H54 (cell line): ENCODE measurements at places on chromosomes 12 and 14.
A peak's percentile ranks its signal among the peaks of the same experiment; 100 is the strongest.

GRCh38 chr12:113093409-113094101 lies 37.0 kb downstream of the DTX1 start:
- DNase-seq = no peak

- DNase-seq = peak; percentile 42
These were observed 756 bp downstream of the TULP3 start for GRCh38 chr12:2891240-2892053.

GRCh38 chr14:33647385-33647786 lies 303.5 kb downstream of the EGLN3 start:
- DNase-seq = peak; percentile 9

DNA sequence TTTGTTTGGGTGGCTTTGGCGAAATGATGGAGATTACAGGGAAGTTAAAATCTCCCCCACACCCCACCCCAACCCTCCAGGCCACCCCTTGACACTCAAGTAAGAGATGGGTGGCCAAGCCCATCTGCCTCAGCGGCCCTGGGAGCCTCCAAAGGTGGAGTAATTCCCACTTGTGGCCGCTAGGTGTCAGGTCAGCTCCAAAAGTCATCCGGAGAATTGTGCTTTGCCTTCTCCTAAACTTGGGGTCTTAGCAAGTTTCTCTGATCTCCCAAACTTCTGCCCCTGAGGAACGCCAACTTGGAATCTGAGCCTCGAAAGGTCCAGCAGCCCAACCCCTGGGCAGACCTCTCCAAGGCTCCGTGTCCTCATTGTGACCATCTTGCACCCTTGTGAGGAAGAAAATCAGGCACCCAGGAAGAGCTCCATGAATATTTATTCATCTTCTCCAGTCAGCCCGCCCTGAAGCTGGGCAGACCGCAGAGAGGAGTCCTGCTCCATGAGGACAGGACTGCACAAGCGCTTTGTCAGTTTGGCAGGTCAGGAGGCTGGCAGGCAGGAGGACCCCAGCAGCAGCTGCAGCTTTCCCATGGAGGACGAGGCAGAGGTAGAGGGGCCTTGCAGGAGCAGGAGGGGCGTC lies 46.7 kb downstream of the LRRC74A start:
- peak; percentile 45 for DNase-seq

DNA sequence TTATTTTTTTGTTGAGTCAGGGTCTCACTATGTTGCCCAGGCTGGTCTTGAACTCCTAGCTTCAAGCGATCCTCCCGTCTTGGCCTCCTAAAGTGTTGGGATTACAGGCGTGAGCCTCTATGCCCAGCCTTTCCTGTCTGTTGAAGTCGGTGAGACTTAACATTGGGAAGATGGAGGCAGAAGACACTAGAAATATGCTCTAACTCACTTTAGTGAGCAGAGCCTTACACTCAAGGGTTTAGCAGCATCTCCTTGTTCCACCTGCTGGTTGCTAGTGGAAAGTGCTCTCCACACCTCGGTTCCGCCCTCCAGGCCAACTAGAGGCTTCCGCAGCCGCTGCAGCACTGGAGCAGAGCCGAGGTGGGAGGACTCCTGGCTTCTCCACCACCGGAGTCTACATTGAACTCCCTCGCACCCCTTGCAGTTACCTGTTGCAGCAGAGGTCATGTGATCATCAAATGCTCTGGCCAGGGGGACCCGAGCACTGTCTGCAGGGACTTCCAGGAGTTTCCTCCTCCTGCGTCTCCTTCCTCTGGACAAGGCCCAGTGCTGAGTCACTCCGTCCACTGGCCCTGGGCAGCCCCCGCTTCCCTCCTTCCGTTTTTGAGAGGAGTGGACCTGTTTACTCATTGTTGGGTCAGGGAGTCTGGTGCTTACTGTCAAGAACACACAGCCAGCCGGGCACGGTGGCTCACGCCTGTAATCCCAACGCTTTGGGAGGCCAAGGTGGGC lies 9.4 kb upstream of the HVCN1 start:
- DNase-seq = peak; percentile 83

DNA sequence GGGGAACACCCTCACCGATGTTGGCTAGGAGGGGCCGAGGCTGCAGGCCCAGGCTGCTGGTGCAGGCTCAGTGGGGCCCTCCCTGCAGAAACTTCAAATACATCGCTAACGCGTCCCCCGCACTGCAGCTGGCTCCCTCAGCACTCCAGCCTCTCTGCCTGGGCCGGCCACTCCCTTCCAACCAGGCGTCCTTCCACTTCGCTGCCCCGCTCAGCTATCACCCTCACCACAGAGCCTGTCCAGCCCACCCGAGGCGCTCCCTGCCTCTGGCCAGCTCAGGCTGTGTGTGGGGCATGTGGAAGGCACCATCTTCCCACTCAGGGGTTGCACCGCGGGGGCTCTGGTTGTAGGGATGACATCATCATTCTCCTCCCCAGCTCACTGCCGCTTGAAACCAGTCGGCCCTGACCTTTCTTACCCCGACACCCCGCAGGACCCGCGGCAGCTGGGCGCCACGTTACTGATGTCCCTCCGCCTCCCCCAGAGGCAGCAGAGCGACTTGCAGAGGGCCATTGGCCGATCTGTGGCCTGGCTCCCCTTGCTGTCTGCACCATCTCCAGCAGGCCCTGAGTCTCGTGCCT lies 199.9 kb upstream of the RTL1 start:
- DNase-seq = no peak

GRCh38 chr12:27285403-27285802 lies 41.3 kb downstream of the STK38L start:
- DNase-seq = no peak

DNA sequence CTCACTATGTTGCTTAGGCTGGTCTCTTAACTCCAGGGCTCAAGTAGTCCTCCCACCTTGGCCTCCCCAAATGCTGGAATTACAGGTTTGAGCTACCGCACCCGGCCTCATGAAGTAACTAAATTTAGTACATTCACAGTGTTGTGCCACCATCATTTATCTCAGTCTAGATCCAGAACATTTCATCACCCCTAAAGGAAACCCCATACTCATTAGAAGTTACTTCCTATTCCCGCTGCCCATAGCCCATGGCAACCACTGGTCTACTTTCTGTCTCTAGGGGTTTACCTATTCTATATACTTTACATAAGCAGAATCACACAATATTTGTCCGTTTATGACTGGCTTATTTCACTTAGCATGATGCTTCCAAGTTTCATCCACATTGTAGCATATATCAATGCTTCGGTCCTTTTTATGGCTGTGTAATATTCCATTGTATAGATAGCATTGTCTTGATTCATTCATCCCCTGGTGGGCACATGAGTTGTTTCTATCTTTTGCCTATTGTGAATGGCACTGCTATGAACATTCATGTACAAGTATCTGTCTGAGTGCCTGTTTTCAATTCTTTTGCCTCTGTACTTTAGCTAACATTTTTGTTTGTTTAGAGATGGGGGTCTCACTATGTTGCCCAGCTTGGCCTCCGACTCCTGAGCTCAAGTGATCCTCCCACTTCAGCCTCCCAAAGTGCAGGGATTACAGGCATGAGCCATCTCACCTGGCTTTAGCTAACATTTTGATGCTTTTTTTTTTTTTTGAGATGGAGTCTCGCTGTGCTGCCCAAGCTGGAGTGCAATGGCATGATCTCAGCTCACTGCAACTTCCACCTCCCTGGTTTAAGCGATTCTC lies 10.2 kb upstream of the SH2B3 start:
- no peak for DNase-seq

DNA sequence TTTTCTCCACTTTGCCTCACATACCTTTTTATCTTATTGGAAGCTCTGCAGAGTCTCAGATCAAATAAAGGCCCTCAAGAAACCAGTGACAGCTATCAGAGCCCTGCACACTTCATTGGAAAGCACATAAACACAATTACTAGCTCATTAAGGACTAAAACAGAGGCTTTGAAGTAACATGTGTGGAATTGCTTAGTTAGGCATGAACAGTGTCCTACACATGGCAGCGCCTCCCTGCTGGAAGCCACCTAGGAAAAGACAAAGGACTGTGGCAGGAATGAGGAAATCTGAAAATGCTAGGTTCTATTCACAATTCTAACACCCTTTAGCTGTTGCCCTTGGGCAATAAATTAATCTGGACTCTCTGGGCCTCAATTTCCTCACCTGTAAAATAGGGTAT lies 89.4 kb downstream of the SUDS3 start:
- DNase-seq = no peak

DNA sequence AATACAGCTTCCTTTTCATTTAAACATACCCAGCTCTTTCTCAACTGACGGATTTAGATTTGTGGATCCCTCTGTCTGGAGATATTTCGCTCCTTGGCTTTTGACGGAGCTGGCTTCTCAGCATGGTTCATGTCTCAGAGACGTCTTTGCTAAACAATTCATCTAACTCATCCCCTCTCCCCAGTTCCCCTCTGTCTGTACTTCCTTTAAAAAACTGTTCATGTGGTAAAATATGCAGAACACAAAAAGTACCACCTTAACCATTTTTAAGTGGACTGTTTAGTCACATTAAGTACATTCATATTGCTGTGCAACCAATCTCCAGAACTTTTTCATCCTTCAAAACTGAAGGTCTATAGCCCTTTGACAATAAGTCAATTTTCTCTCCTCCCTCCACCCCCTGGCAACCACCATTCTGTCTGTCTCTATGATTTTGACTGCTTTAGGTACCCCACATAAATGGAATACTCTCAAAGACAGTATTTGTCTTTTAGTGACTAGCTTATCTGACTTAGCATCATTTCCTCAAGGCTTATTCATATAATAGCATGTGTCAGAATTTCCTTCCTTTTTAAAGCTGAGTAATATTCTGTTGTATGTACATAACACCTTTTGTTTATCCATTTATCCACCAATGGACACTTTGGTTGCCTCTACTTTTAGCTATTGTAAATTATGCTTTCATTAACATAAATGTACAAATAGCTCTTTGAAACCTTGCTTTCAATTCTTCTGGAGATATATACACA lies 399.8 kb upstream of the SOX5 start:
- DNase-seq = no peak
